T-helper 1 cell treated with Interleukin-12 subunit alpha and Interleukin-12 subunit beta and Interleukin-4 antibody, amounts not matched to agents 30 ng/mL and 1 ng/mL, for 36 hours (primary cell): ENCODE measurements at places on chromosomes 12 and 14. TPM values are rescaled to one million over a fixed set of nuclear protein-coding genes. Genes with fewer than 3 reads are reported as not detected.

MYO1H gene
- total RNA-seq: not detected in 2 replicates

EMC9 gene
- total RNA-seq: 17.9 and 18.2 TPM in 2 replicates

HOXC10 gene
- total RNA-seq: not detected in 2 replicates

RHOJ gene
- not detected in 2 replicates for total RNA-seq

EPYC gene
- total RNA-seq: not detected in 2 replicates

COX8C gene
- total RNA-seq: not detected in 2 replicates

PPFIA2 gene
- total RNA-seq: not detected in 2 replicates

EML1 gene
- total RNA-seq: 0.32 and 0.88 TPM in 2 replicates

OXA1L gene
- total RNA-seq: 119 and 120 TPM in 2 replicates

CAMKK2 gene
- total RNA-seq: 29.1 and 32.1 TPM in 2 replicates

CLEC6A gene
- total RNA-seq: not detected in 2 replicates

CLIP1 gene
- 91.3 and 94.0 TPM in 2 replicates for total RNA-seq
